RKO (cell line): ENCODE measurements at places on chromosomes 12 and 14.

- DNase-seq = no peak
Measured at GRCh38 chr12:127711108-127711507, 555.9 kb upstream of the TMEM132C start.

GRCh38 chr12:46555406-46555852 is 182.9 kb upstream of the SLC38A2 start:
- peak; percentile 47 for DNase-seq

DNA sequence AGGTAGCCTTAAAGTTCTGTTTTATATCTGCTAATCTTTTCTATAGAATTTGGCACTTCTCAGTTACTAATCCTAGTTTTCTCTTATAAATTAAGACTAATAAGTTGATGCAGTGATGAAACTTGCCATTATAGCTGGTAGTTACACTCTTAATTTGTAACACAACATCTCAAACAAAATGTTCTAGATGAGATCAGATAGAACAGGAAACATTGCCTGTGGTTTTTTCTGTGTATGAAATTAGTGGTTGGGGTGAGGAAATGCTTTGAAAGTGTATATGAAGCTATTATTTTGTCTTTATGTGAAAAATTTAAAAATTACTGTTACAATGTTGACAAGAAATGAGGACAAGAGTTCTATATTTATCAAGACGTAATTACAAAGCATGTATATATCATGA is 91.9 kb downstream of the PCNX1 start:
- DNase-seq = no peak

DNA sequence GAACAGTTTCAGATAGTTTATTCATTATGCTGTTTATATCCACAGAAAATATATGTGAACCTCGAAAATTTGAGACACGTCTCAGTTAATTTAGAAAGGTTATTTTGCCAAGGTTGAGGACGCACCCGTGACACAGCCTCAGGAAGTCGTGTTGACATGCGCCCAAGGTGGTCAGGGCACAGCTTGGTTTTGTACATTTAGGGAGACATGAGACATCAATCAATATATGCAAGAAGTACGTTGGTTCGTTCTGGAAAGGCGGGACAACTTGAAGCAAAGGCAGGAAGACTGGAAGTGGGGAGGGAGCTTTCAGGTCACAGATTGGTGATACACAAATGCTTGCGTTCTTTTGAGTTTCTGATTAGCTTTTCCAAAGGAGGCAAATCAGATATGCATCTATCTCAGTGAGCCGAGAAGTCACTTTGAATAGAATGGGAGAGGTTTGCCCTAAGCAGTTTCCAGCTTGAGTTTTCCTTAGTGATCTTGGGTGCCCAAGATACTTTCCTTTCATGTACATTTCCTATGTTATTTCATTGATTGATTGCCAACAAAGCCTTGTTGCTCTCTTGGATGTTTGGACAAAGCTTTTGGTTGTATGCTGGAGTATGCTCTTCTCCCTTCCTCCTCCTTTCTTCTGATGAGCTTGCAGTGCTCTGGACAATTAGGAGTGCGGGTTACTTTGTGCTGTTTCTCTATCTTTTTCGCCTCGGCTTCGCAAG is 3.2 kb downstream of the SNAPC1 start:
- DNase-seq = no peak

DNA sequence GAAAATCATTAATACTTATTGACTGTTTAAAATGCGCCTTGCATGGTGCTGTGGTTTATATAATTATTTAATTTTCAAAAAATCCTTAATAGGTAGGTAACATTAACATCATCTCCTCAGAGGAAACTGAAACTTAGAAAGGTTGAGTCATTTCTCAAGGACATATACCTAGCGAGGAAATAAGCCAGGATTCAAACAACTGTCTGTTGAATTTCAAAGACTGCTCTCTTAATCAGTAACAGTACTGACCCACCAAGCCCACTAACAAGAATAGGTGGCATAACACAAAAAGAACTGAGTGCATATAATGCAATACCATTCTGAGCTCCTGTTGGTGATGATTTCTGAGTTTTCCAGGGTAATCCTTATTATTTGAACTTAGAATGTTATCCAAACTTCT is 174.3 kb downstream of the SOX5 start:
- DNase-seq = no peak

DNA sequence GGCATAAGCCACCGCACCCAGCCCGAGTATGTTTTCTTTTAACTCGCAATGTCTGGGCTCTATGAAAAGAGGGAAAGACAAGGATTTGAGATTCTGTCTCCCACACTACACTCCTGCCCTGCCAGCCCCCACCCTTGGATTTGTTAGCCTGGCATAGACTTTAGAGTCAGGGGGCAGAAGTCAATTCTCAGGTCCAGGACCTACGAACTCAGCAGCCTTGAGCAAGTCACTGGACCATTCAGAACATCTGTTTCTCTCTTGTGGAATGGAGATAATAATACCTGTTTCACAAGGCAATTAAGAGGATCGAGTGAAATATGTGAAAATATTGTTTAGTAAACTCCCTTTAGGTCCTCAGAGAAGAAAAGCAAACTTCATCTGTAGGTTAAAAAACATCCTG is 66.1 kb upstream of the FUT8 start:
- DNase-seq = no peak

GRCh38 chr14:102272392-102272791 is 32.6 kb downstream of the MOK start:
- DNase-seq = no peak

DNA sequence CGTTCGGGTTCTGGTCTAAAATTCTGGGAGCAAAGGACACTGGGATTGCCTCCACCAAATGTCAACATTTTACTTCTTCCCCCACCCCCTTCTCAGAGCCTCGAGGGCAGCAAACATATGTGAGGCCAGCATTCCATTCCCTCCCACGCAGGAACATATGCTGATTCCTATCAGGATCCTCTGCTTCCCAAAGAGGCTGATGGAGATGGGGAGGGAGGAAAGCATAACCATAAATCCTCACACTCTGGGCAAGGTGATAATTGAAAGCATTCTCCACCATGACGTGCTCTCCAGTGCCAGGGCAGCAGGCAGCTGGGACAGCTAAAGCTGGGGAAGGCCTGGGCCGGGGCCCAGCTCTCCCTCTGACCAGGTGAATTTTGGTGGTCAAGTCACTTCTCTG is 395.0 kb downstream of the ZFP36L1 start:
- no peak for DNase-seq

DNA sequence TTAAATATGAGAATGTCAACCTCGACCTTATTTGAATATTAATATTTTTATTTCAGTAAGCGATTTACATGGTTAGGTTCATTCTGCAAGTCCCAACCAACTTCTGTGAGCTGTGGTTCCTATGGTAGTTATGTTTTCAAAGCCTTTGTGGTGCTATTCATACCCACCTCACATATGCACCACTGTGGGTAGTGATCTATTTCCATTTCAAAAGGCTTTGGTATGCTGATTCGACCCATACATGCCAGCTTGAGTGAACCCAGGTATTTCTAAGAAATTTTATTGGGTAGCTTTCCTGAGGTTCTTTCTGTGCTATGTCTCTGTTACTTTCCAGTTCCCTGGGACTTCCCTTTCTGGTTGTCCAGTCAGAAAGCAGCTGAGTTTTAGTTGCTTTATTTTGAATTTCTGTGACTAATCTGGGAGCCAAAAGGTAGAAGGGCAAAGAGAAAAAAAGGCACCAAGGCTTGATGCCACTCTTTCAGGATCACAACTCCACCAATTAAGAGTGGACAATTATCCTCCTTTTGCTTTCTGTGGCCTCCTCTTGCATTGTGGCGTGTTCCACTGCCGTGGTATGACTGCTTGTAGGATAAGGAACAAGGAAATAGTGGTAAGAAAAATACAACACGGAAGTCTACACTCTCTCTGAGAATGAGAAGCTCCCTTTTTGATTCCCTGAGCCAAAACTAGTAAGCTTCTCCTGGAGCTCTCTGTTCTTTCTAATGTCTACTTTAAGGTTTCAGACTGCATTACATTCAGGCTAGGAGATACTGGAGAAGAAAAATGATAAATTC is 729.1 kb downstream of the NOVA1 start:
- DNase-seq = no peak

GRCh38 chr14:74605531-74606223 is 6.4 kb downstream of the LTBP2 start:
- no peak for DNase-seq

DNA sequence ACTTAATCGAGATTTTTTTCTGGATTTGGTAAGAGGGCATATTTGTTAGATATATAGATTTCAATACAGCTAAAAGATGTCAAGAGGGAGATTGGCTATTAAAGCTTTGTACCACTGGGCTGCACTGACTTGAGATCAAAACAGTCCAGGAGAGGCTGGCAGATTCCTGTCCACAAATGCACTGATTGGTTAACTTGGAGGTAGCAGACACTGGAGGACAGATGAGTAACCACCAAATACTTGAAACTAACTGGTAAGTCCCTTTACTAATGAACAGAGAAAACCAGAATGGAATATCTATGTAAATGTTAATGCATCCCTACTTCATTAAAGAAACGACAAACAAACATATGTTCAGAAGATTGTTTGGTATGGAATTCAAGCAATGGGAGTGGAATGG is 416.6 kb downstream of the LRIG3 start:
- no peak for DNase-seq

- DNase-seq = no peak
Measured at GRCh38 chr14:78970677-78971076, 800.5 kb downstream of the NRXN3 start.

GRCh38 chr12:108709697-108710096 is 21.6 kb downstream of the CORO1C start:
- DNase-seq = no peak

DNA sequence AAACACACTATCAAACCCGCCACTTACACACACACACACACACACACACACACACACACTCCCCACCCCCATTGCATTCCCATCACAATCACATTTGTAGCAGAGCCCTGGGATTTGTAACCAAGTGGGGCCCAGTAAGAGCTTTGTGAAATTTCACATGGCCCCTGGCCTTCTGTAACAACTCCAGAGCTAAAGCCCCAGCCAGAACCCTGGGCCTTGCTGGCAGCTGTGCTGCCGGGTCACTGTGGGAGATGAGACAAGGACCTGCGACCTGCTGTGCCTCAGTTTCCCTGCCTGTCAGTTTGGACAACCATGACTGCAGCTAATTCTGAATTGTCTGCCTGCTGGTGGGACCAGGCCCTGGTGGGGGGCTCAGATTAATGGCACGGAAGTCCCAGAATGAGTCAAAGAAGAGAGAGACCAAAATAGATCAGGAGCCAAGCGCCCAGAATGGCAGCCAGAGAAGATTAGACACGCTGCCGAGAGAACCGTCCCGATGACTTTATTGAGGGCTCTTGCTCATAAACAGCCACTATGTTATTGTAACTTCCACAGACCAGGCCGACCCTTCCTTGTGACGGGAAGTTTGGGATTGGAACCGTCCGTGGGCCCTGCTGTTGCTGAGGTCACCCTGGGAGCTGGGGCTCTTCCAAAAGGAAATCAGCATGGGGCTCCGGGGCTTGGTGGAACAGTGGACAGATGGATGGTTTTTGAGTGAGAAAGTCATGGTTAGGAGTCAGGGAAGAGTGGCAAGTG is 123.1 kb downstream of the ZFP36L1 start:
- no peak for DNase-seq

GRCh38 chr14:100677554-100678468 is 48.9 kb upstream of the DLK1 start:
- no peak for DNase-seq

- no peak for DNase-seq
Measured at GRCh38 chr12:52026263-52026662, 19.5 kb downstream of the TAMALIN start.

DNA sequence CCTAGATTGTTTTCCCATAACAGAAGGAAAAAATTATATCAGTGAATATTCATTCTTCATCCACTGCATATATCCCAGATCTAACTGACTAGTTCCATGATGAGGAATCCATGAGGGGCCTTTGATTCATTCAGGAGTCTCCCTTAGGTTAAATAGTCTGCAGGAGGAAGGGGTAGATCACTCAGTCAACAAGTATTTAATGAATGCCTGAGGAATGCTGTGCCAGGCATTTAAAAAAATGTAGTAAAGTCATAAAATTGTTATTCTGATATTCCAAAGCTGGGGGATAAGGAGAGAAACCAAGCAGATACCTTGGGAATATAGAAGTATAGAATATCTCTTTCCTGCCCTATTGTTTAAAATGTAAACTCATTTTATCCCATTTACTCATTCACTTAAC is 216.2 kb upstream of the CAND1 start:
- no peak for DNase-seq

DNA sequence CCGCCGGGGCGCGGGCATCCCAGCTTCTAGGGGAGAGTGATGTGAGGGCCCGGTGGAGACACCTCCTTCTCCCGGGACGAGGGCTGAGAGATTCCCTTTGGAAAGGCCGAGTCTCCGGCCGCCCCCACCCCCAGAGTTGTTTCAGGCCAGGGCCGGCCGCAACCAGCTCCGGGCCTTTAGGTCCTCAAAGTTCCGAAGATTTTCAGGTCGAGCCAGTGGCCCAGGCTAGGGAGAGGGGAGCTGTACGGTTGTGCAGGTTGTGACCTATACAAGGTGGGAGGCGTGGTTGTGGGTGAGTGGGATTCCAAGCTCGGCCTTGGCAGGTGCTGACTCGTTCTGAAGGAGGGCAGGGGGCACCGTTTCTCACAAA is 18.4 kb upstream of the ANKRD33 start:
- no peak for DNase-seq

- no peak for DNase-seq
Measured at GRCh38 chr14:77222546-77223225, 41.1 kb downstream of the TMEM63C start.

- no peak for DNase-seq
Measured at GRCh38 chr14:93002049-93002448, 79.1 kb downstream of the CHGA start.

- DNase-seq = no peak
Measured at GRCh38 chr14:33441633-33442032, 503.0 kb downstream of the NPAS3 start.

DNA sequence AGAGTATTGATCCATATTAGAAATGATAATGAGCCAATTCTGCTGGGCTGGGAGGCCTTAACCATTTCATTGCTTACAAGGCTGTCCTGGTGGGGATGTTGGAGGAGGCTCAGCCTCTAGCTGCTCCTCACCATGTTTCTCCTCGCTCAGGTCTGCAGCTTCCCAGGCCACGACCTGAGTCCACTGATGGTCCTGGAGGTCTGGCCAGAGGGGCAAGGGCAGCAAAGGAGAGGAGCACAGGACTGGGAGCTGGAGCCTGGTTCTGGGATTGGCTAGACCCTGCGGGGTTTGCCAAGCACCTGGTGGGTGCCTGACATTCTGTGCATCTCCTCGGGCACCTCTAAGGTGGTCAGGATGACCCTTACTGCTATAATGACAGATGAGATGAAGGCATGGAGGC is 92.6 kb downstream of the KIF26A start:
- no peak for DNase-seq

GRCh38 chr12:5593086-5593485 is 161.2 kb downstream of the NTF3 start:
- DNase-seq = no peak

GRCh38 chr12:65655074-65655493 is 169.2 kb upstream of the HMGA2 start:
- peak; percentile 99 for DNase-seq

GRCh38 chr12:15702276-15702675 is 86.9 kb downstream of the EPS8 start:
- DNase-seq = no peak

DNA sequence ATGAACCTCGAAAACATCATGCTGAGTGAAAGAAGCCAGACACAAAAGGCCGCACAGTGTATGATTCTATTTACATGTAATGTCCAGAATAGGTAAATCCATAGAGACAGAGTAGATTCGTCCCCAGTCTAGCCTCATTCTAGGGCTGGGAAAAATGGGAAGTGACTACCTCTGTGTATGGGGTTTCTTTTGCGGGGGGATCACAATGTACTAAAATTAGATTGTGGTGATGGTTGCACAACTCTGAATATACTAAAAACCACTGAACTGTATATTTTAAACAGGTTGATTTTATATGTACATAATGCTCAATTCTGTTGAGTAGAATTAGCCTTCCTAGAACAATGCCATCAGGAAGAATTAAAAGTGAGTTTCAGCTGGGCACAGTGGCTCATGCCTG is 6.3 kb upstream of the RILPL2 start:
- DNase-seq = no peak
